ENCODE measurements at places on chromosomes 12 and 14. TPM values are rescaled to one million over a fixed set of nuclear protein-coding genes. Genes with fewer than 3 reads are reported as not detected.

DNA sequence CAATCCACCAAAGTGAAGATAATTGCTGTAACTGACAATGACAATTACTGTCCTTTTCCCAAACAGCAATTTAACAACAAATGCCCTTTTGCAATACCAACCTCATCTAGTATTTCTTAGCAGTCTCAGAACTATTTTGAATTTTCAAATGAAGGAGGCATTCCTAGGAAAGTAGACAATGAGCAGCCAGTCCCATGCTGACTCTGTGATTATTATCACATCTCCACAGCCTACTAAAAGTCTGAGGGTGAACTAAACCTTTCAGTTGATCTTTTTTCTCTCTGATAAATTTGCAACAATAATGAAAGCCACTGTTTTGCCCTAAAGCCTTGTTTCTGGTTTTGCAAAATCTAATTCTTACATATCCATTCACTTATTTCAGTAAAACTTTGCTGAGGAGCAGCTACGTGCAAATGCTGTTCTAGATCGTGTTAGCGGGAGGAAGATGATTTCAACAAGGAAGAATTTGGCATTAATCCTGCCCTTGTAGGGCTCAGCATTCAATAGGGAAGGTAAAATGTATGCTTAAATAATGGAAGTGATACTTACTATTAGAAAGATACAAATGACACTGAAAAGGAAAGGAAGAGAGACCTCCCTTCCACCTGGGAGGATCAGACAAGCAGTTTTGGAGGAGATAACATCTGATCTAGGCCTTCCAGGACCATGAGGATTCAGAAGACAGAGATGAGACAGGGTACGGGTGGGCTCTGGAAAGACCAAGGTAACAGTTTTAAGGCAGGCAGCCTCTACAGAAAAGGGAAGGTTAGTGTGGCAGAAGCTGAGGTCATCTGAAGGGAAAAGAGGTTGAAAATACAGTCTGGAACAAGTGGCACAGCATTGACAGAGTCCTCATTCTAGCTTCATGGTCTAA is 47.4 kb downstream of the SLC38A1 start:
- H3K4me3 ChIP-seq = no peak overlapping the region
- peaks cover 42% of the 10 kb centered on the region for H3K36me3 ChIP-seq
- H3K27ac ChIP-seq = peak overlapping the region; percentile 43
- peaks cover 80% of the 10 kb centered on the region for H3K4me1 ChIP-seq
- H3K27me3 ChIP-seq = no peaks in the 10 kb centered on the region

GRCh38 chr12:90745211-90745610 is 209.8 kb downstream of the CCER1 start:
- no peak overlapping the region for H3K4me3 ChIP-seq
- H3K27me3 ChIP-seq = no peaks in the 10 kb centered on the region
- H3K4me1 ChIP-seq = no peaks in the 10 kb centered on the region
- H3K27ac ChIP-seq = no peak overlapping the region

DNA sequence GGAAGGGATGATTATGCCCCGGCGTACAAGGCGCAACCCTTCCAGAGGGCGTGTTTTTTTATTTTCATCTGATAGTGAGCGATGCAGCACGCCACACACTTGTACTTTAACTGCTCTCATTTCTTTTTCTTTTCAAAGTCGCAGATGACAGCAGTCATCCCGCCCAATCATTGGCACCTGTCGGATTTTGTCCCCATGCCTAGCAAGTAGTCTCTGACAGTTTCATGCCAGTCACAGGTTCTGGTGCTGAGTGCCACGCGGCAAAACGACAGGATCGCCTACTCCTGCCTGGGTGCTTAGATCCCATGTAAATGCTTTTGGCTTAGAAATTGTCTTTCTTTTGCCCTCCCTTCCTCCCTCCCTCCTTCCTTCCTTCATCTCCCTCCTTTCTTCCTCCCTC is 117.7 kb downstream of the GLT1D1 start:
- no peak overlapping the region for H3K27ac ChIP-seq
- no peak for DNase-seq
- no peaks in the 10 kb centered on the region for H3K27me3 ChIP-seq
- no peak overlapping the region for H3K4me3 ChIP-seq
- no peaks in the 10 kb centered on the region for H3K36me3 ChIP-seq
- peaks cover 8% of the 10 kb centered on the region for H3K4me1 ChIP-seq

DNA sequence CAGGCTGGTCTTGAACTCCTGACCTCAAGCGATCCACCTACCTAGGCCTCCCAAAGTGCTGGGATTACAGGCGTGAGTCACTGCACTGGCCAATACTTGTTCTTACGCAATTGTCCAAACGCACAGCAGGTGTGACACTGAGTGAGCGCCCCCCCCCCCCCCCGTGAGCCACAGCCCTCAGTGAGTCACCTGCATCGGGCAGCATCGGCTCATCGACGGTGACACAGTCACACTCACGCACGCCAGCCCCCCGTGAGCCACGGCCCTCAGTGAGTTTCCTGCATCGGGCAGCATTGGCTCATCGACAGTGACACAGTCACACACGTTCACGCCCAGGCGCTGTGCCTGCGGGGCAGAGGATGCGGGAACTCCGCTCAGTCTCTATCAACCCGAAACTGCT is 42.5 kb downstream of the GALNT9 start:
- no peak for DNase-seq
- peaks cover 13% of the 10 kb centered on the region for H3K4me1 ChIP-seq
- H3K4me3 ChIP-seq = no peak overlapping the region
- H3K27me3 ChIP-seq = no peaks in the 10 kb centered on the region
- H3K36me3 ChIP-seq = no peaks in the 10 kb centered on the region

DNA sequence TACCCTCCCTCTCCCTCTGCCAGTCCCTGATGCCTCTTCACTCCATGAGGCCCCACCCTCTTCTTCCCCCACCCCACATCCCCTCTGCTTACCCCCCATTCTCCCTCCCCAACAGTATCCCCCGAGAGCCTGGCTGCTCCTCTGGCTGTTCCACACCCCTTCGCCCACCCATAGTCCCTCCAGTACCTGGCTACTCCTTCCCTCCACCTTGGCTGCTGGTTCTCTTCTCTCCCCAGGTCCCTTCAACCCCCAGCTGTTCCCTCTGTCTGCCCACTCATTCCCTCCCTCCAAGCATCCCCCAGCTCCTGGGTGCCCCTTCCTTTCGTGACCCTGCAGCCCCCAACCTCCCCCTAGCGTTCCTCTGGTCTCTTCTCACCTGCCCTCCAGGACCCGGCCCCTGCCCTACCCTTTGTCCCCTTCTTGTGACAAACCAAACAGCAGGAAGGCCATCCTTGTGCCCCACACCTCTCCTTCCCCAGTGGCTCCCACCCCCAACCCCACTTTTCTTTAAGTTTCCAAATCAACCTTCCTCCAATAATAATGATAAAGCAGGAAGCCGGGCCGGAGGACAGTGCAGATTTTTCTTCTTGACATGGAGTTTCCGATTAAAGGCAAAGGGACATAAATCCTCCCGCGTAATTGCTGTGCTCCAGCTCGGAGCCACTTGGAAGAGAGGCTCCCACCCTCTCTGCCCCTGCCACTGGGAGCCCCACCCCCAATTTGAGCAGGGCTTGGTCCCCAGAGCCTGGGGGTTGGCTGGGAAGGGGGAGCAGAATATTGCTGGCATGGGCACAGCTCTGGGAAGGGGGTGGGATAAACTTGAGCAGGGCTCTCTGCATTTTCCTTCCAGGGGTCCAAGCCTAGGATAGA is 40.0 kb downstream of the SMUG1 start:
- no peak overlapping the region for H3K4me3 ChIP-seq
- no peak overlapping the region for H3K27ac ChIP-seq
- H3K36me3 ChIP-seq = no peaks in the 10 kb centered on the region
- DNase-seq = no peak
- H3K27me3 ChIP-seq = peaks cover 36% of the 10 kb centered on the region

DNA sequence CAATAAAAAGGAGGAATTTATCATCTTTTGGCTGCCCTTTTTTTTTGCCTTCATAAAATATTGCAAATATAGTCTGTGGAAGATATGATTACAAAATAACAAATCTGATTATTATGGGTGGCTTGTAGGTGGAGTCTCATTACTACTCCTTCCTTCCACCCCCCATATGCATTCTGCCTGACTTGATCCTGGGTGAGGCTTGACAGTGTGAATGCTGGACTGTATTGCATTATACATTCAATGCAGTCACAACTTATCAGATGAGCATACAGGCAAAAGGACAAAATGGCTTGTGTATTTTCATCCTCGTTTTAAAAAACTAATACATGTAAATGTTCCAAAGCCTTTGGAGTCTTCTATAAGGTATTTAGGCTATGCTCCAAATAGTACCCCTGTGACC is 186.3 kb downstream of the ANO4 start:
- H3K4me1 ChIP-seq = no peaks in the 10 kb centered on the region
- H3K27ac ChIP-seq = no peak overlapping the region
- no peak for DNase-seq
- H3K36me3 ChIP-seq = no peaks in the 10 kb centered on the region
- no peaks in the 10 kb centered on the region for H3K27me3 ChIP-seq

- H3K4me3 ChIP-seq = no peak overlapping the region
- H3K4me1 ChIP-seq = no peaks in the 10 kb centered on the region
- no peaks in the 10 kb centered on the region for H3K27me3 ChIP-seq
- no peak overlapping the region for H3K27ac ChIP-seq
- DNase-seq = no peak
- H3K36me3 ChIP-seq = no peaks in the 10 kb centered on the region
Measured at GRCh38 chr12:91786499-91787272, 359.0 kb downstream of the BTG1 start.

GRCh38 chr12:23634344-23634743 is 315.1 kb downstream of the SOX5 start:
- H3K27ac ChIP-seq = no peak overlapping the region
- H3K36me3 ChIP-seq = no peaks in the 10 kb centered on the region
- no peak for DNase-seq
- H3K4me1 ChIP-seq = no peaks in the 10 kb centered on the region
- H3K4me3 ChIP-seq = no peak overlapping the region
- no peaks in the 10 kb centered on the region for H3K27me3 ChIP-seq

- no peak overlapping the region for H3K27ac ChIP-seq
- H3K27me3 ChIP-seq = no peaks in the 10 kb centered on the region
- peaks cover 12% of the 10 kb centered on the region for H3K4me1 ChIP-seq
Measured at GRCh38 chr14:65242732-65243134, 140.4 kb upstream of the MAX start.

DNA sequence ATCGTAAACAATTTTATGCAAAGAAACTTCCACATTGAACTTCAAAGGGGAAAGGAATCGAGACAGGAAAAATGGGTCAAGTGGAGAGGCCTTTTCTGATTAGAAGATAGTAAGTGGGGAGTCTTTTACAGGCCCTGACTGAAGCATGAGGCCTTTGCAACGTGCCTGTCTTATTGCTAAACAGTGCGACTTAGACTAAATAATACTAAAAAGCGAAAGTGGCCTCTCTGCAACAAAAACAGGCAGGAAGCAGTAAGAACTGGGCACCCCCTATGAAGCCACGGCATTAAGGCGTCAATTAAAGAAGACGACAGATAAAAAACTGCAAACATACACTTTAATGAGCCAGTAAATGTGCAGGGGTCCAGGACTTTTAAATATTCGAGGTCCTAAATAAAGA is 283.4 kb upstream of the GRIP1 start:
- DNase-seq = no peak
- no peak overlapping the region for H3K4me3 ChIP-seq
- H3K36me3 ChIP-seq = no peaks in the 10 kb centered on the region
- no peak overlapping the region for H3K27ac ChIP-seq
- no peaks in the 10 kb centered on the region for H3K27me3 ChIP-seq

DNA sequence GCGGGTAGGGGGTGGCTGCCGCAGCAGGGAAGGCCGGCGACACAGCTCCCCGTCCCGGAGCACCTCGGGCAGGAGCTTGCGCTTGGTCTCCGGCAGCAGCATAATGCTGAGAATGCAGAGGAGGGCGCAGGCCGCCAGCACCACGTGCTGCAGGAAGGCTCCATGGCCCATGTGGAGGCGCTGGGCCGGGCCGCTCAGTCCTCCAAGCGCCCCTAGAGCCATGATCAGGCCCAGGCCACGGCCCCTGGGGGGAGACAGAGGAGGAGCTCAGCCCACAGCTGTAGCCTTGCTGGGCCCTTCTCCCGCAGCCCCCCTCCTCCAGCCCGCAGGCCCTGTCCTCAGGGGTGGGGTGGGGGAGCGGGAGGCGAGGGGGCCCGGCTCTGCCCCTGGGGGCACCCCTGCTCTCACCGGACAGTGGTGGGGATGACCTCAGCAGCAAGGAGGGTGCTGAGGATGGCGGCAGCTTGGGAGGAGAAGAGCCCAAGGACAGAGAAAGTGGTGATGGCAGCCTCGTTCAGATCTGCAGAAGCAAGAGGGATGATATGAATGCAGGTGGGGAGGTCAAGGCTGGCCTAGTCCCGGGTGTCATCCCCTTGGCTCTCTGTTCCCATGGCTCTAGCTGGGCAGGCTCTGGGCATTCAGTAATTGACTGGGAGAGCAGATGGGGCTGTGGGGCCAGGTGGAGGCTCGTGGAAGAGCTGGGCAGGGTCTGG is 5.8 kb downstream of the SLC22A17 start:
- no peaks in the 10 kb centered on the region for H3K36me3 ChIP-seq
- H3K4me1 ChIP-seq = peaks cover 1% of the 10 kb centered on the region
- H3K27me3 ChIP-seq = peaks cover 19% of the 10 kb centered on the region
- no peak overlapping the region for H3K27ac ChIP-seq

DNA sequence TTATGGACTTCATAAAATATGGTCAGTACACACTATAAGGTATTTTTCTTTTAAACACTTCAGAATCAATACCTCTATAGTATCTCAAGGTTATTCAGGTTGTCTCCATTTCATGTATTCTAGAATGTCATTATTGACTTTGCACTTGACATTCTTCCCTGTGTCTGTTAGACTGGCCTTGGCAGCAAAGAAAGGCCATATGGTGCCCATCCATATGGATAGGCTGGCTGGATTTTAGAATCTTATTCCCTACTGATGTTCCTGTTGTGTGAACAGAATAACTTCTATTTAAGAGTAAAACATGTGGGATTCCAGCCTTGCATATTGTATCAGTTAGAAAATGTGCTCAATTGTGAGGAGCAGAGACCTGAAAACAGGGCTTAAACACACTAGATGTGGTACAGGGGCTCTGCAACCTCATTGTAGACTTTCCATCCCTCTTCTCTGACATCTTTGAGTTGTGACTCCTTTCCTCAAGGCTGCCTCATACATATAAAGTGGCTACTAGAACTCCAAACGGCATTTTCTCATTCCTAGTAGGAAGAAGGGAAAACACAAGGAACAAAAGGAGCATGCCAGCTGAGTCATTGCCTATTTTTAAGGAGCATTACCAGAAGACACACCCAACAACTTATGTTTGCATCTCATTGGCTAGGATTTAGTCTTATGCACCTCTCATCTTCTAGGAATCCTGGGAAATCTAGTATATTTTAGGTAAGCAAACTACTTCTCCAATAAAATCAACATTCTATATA is 221.2 kb upstream of the TMPO start:
- H3K4me3 ChIP-seq = no peak overlapping the region
- H3K27me3 ChIP-seq = no peaks in the 10 kb centered on the region
- H3K4me1 ChIP-seq = no peaks in the 10 kb centered on the region
- no peak overlapping the region for H3K27ac ChIP-seq

GRCh38 chr12:45728630-45729232 is 775 bp upstream of the ARID2 start:
- no peaks in the 10 kb centered on the region for H3K27me3 ChIP-seq
- peak overlapping the region; percentile 99 for H3K27ac ChIP-seq
- no peaks in the 10 kb centered on the region for H3K36me3 ChIP-seq
- H3K4me3 ChIP-seq = peak overlapping the region; percentile 93
- DNase-seq = peak; percentile 98
- peaks cover 16% of the 10 kb centered on the region for H3K4me1 ChIP-seq

ZNF10 gene
- 20.9 TPM for total RNA-seq

LALBA gene
- total RNA-seq = not detected

LGR5 gene
- total RNA-seq = not detected

KCNK10 gene
- total RNA-seq = 0.20 TPM

MYH6 gene
- total RNA-seq = not detected

IL22 gene
- not detected for total RNA-seq

FGF23 gene
- not detected for total RNA-seq

AKAP5 gene
- 1.7 TPM for total RNA-seq

Measured in B cell (primary cell).